Stimulated activated CD4-positive, alpha-beta T cell treated with anti-CD3 and anti-CD28 coated beads, Interleukin-2, amount 100 ng/mL, for 4 hours (primary cell): ENCODE measurements at places on chromosomes 4 and X.

DNA sequence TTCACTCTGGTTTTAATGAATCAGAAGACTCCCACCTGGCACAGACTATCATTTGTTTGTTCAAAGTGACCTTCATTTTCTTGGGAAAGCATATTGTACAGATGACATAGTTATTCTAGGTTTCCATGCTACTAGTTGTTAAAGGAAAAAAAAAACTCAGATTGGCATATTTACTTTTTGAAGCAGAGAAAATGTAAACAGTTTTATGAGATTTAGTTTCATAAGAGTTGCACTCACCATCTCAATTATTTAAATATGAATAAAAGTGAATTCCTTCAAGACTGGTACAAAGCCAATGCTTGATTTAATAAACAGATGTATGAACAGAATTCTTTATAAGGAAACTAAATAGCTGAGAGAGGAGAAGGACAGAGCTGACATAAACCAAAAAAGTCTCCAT lies 280.3 kb upstream of the UGT8 start:
- DNase-seq = no peak

DNA sequence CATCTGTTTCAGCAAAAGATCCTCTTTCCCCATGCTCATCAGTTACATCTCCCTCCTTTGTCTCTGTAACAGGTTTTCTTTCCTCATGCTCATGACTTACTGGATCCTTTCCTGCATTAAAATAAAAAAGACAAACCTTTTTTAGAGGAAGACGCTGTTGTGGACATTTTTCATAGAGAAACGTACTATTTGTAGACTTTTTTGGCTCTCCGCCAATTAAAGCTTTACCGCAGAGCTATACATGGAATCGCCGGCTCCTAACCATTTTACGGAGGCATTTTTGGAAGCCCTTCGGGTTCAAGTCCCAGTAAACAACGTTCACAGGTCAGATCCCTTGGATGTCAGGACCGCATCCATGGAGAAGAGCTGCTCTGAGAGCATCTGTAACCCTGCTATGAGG lies 1.3 kb downstream of the FAM9C start:
- DNase-seq = no peak

GRCh38 chr4:35315419-35315818 lies 928.9 kb downstream of the ARAP2 start:
- DNase-seq = no peak

- no peak for DNase-seq
These were observed 1662.8 kb upstream of the ADGRL3 start for GRCh38 chr4:59537246-59537886.

DNA sequence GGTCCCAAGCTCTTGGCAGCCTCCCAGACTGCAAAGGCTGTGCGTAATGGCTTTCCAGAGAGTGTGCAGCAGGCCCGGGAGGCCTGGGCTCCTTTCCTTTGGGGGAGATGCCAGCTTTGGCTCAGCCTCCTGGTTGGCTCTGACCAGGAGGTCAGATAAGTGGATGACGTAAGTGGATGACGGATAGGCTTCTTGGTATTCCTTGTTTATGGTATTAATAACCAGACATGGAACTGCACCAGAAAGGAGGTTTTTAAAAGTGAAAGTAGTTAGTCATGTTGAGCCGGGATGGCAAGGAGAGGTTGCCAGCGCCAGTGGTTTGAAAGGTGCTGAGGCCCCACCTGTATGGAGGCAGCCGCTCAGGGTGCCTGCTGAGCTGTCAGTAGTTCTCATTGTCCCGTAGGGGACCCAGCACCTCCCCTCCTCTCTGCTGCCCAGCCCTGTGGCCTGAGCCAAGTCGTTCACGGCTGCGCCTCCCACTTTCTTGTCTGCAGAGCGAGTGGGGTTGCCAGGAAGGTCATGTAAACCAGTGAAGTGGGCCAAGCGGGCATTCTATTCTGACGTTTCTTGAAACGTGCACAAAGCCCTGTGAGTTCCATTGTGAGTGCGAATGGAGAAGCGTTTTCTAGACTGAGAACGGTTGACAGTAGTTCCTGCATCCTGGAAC lies 28.7 kb upstream of the STOX2 start:
- DNase-seq = no peak

GRCh38 chrX:68732906-68733493 lies 85.5 kb downstream of the STARD8 start:
- DNase-seq = peak; percentile 29

- peak; percentile 4 for DNase-seq
These were observed 608 bp downstream of the TAF1 start for GRCh38 chrX:71366674-71367256.

- no peak for DNase-seq
These were observed 15.7 kb upstream of the SLC10A4 start for GRCh38 chr4:48467442-48467841.

DNA sequence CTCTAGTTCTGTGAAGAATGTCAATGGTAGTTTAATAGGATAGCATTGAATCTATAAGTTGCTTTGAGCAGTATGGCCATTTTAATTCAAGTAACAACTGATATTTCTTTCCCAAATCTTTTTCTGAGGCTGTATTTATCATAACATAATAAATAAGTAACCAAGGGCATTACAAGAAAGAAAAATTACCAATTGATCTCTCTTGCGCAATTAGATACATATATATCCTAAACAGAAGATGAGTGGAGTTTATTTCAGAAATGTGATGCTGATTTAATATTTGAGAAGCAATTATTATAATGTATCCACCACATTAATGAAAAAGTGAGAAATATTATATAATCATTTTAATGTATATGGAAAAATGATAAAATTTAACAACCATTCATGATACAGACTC lies 802.5 kb upstream of the AGA start:
- DNase-seq = no peak

- no peak for DNase-seq
These were observed 90.8 kb upstream of the NPFFR2 start for GRCh38 chr4:71941001-71941400.

GRCh38 chrX:7117587-7117986 lies 29.9 kb upstream of the STS start:
- DNase-seq = no peak

DNA sequence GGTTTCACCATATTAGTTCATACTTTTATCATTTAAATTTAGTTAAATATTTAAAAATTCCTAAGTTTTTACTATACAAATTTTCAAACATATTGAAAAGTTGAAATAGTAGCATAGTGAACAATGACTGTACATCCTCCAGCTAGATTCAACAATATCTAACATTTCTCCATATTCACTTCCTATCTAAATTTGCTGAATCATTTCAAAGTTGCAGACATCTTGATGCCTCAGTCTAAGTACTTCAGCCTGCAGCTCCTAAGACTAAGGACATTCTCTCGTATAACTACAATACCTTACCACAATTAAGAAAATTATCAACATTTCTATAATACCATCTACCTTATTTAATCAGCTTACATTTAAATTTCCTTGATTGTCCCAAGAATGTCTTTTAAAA lies 132.7 kb downstream of the TMEM164 start:
- no peak for DNase-seq

- no peak for DNase-seq
These were observed 205.8 kb upstream of the SPANXN1 start for GRCh38 chrX:145041486-145041885.

DNA sequence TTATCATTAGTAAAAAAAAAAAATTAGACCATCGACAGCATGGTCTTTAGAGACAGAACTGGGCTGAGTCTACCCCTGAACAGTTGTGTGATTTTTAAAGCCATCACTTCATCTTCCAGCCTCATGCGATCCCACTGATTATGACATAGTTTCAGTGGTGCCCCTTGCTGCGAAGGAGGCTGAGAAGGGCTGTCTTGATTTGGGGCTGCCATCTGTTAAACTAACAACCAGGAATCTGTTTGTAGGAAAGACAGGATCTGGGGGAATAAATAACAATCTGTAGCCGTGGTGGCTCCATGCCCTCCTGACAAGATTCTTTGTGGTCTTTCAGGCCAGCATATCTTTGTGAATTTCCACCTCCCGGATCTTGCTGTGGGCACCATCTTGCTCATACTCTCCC lies 17.1 kb downstream of the SLC34A2 start:
- no peak for DNase-seq

DNA sequence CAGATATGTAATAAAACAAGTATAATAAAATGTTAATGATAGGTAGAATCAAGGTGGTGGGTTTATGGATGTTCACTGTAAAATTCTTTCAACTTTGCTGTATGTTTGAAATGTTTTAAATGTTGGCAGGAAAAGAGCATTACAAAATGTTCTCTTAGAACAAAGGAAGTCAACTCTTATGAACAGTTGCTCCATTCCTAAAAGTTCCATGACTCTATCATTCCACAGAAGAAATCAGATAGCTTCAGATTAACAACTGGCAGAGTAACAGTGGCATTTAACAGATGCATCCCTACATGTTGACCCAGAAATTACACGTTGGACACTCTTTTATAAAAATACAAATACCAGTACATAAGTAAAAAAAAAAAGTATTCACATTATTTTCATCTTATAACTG lies 2023.7 kb downstream of the ARAP2 start:
- no peak for DNase-seq

- DNase-seq = no peak
These were observed 9.2 kb upstream of the ABLIM2 start for GRCh38 chr4:8167815-8168214.
